ENCODE measurements at places on chromosomes 1 and 21.
A peak's percentile ranks its signal among the peaks of the same experiment; 100 is the strongest.

- no peak for DNase-seq
Measured at GRCh38 chr1:30165116-30165515, 558.3 kb downstream of the MATN1 start.

DNA sequence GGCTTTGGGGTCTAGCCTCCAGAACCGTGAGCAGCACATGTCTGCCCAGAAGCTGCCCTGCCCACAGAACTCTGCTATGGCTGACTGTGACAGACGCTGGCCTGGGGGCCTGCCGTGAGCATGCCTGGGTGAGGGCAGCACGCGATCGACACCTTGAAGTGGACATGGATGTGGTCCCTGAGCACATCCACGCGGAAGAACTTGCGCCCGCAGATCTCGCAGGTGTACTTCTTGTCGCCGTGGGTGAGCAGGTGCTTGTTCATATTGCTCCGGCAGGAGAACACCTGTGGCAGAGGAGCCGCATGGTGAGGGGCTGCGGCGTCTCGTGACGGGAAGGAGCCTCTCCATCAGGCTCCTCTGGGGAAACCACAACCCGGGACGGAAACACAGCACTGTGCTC, 56.0 kb downstream of the PRDM15 start:
- DNase-seq, result no peak

DNA sequence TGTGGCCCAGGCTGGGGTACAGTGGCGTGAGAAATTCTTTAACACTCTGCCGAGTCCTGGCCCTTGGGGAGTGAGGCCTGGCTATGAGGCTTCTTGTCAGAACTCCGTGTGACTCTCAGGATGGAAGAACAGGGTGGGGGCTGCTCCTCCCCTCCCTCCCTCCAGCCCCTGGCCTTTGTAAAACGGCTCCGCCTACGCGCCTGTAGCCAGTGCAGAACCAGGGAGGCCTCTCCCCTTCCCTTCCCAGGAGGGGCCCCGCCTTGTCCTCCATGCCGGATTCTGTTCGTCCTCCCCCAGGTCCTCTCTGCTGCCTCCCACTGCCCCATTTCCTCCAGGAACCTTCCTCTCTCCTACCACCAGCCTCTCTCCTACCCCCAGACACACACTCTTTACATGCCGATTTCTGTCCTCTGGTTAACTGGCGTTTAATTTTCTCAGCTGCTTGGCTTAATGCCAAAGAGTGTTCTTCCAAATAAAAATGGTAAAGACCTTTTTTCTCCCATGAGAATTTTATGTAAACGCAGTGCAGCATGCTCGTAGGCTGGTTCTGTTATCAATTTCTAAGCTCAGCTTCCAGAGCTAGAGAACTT, 21.0 kb downstream of the PDE9A start:
- DNase-seq, result no peak

DNA sequence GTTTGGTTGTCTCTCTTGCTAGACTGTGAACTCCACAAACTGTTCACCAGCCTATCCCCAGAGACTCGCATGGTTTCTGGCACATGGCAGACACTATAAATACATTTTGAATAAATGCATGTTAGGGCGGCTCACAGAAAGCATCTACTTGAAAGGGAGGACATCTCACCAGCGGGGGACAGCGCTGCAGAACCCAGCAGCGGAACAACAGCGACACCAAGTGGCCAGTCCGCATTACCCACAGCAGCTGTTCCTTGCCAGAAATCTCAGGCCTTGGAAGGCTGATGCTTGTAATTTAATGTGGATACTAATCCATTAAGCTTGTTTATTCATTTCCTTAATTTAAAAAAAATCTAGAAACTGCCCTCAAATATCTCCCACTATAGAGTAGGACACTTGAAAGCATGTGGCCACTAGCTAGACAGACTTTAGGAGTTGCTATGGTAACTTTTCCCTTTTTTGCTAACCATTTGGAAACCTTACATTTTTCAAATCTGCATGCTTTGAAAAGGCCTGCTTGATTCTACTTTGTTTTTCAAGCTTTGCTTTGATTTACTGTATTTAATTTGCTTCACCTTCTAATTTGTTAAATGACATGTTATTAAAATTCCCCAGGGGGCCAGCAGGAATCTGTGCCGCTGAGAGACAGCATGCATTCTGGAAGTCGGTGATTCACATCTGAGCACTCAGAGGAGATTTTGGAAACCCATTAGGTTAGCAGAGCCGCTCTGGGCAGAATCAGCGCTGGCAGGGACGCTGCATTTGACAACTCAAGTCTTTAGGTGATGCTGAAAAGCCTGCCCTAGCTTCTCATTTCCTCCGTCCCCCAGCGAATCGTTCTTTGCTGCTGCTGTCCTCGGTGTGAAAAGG, 63.5 kb upstream of the SSX2IP start:
- DNase-seq, result peak; percentile 46

DNA sequence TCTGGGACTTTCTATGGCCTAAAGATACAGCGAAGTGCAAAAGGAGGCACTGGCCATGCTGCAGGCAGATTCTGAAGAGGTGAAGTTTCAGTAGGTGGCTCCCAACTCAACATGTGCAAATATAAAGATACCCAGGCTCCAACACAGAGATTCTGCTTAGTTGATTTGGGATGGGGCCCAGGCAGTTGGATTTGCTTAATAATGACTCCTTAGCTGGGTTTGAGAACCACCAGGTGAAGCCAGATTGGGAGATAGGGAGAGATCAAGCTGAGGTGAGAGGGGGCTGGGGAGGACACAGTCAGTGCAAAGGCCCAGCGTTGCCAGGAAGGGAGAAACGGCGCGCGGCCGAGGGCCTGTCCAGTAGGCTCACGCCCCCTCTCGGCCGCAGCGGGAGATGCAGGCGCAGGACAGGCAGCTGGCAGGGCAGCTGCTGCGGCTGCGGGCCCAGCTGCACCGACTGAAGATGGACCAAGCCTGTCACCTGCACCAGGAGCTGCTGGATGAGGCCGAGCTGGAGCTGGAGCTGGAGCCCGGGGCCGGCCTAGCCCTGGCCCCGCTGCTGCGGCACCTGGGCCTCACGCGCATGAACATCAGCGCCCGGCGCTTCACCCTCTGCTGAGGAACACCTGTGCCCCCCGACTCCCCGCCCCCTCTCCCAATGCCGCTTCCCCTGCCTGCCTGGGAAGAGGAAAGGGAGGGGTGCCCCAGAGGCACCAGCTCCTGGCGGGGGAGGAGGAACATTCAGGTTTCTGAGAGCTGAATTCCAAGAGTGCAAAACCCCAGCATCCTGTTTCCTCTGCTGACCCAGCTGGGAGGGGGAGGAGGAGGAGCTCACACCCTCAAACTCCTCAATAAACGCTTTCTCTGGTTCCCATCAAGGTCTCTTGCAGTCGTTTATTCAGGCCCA, 1.2 kb downstream of the FAM167B start:
- peak; percentile 13 for DNase-seq
